Kidney epithelial cell (primary cell): ENCODE measurements at places on chromosomes 11 and 22.

- no peak for DNase-seq
Observed at GRCh38 chr22:43600265-43600664, 188.5 kb downstream of the MPPED1 start.

DNA sequence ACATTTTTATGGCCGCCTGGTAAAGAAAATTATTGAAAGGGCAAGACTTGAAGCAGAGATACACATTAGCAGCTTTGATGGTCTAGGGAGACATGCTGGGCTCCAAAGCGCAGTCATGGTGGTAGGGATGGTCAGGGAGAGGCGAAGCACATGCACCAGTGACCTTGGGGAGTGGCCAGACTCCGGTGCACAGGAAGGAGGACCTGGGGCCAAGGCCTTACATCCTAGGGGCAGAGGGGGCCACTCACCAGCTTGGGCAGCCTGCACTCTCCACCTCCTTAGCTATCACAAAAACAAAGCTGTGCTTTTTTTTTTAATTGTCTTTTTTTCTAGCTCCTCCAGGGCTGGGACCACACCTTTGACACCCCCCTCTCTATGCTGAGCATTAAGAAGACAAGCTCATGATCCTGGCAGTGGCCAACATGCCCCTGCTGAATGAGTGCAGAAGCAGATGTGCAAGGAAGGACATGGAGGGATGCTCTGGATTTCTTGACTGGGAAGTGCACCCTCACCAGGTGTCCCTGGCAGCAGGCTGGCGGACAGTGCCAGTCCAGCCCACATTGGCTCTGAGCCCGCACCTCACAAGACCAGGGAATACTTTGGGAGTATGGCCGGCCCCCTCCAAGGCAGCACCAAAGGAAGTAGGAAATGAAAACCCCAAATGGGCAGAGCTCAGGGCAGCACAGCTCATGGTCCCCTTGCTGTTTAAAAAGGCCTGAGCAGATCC, 619.9 kb downstream of the TBC1D22A start:
- DNase-seq: no peak

DNA sequence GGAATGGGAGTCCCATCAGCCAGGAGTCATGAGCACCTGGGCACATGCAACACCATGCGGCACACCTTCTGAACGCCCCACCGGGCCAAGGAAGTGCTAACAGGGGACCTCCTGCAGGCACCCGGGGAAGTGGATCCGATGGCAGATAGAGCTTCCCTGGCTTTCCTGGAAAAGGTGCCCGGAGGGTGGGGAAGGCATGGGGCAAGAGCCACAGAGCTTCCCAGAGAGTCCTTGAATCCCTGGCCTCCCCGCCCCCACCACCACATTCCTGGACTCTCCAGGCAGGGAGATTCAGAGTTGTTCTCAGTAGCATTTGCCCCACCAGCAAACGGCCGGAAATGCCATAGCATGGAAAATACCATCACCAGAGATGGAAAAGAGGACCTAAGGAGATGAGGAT, 8.3 kb downstream of the TRIM29 start:
- no peak for DNase-seq

GRCh38 chr11:61059260-61059752, 43.0 kb upstream of the CD5 start:
- no peak for DNase-seq

GRCh38 chr11:124612567-124613246, 1.5 kb downstream of the PANX3 start:
- DNase-seq: no peak

DNA sequence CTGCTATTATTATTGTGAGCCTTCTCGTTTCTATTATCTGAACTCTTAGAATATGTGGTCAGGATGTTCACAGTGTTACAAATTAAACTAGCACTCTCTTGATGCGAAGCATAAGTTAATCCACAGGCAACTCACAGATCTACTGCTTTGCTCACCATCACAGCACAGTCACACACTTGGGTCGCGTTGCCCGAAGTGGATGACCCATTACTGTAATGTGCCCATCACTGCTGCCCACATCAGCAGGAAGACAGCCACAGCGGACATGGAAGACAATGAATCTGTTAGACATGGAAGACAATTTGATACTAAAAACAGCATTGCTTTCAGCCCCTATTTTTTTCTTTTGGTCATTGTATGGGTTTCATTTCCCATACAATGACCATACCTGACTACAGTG, 216.4 kb upstream of the B3GAT1 start:
- no peak for DNase-seq

DNA sequence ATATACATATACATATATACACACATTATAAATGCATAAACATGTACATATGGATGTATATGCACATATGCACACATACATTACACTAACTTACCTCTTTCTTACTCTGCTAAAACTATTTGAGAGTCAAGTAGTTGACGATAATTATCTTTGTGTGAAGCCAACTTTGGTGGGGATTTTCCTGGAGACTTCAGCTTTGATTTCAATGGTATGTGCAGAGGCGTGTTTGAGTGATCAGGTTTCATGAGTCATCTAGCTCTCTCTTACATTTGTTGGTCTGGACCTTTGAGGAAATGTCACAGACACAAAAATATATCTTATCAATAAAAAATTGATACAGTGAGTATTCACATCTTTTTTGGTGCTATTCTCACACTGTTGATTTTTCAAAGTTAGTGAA, 769.1 kb upstream of the LUZP2 start:
- DNase-seq: peak; percentile 34

DNA sequence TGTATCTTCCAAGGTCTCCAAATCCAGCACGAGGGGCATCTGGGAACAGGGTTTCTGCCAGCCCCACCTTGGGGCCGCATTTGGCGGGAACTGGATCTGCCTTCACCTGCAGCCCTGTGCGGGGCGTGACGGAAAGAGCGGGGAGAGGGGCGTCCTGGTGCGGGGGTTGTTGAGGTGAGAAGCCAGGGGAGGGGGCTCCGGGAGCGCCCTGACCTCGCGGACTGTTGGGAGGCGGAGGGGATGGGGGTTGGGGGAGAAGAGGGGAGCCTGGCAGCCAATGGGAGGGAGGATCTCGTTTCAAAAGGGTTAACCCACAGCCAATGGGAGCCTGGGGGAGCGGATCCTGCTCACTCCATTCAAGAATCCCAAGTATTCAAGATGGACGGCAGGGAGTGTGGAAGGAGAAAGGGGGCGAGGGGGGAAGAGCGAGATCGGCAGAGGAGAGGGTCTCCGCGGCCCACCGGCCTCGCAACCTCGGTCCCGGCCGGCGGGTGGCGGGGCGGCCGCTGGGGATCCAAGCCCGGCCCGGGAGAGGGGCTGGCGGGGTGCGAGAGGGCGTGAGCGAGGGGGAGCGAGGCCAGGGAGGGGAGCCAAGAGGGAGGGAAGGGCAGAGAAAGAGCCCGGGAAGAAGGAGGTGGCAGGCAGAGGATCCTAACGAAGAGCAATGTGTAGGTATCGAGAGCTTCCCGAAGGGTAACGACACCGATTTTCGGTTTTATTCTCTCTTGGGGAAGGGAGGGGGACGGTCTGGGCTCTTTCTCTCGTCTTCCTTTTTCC, 11.5 kb downstream of the YPEL4 start:
- peak; percentile 57 for DNase-seq

DNA sequence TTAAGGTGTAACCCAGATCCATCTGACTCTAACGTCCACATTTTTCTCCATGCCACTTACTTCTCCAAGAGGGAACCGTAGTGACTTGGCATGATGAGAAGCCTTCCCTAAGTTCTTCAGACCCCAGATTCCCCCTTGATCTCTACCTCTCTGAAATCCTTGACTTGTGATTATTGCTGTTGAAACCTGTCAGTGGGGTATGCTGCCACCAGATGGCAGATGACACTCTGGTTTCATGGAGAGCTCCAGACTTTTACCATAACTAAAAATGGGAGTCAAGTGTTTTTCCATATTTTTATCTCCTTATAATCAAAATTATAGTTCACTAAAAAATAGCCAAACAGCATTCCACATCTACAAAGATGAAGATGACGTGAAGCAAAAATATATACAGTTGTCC, 504.2 kb downstream of the SOX6 start:
- no peak for DNase-seq

DNA sequence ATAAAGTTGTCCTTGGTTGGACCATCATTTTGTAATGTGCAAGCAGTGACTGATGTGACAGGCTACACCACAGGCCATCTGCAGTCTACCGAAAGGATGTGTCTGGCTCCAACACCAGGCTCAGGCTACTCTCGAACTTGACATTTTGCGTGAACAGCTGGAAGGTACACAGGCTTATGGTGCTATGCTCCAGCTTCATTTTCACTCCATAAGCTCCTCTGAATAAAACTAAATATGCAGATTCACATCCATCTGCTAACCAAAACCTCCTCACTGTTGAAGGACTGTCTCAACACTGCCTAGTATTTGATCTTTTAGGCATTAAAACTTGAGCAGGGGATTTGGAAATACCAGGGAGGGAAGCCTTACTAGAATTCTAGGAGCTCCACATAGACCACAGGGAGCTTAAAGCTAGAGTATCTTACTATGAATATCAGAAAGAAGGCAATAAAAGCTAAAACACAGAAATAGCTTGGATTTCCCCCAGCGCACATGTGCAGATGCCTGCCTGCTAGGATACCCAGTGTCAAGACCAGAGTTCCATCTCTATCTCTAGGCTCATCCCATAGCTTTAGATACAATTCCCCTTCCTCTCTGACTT, 383.9 kb upstream of the FAT3 start:
- no peak for DNase-seq

- DNase-seq: no peak
Observed at GRCh38 chr22:45335854-45336522, 26.3 kb downstream of the FAM118A start.

DNA sequence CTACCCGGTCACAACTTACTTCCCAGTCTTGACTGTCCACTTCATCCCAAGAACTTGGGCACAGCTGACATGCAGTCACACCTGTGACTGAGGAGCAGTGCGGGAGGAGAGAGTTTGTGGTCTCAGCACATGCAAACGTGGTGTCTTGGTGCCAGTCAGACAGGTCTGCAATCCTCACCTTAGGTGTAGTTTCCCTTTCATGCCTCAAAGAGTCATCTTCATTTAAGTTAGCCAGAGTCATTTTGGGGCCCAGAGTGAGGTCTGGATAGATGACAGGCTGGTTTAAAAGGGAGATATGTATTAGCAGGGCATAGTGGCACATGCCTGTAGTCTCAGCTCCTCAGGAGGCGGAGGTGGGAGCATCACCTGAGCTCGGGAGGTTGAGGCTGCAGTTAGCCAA, 108.5 kb upstream of the SORL1-AS1 start:
- no peak for DNase-seq

DNA sequence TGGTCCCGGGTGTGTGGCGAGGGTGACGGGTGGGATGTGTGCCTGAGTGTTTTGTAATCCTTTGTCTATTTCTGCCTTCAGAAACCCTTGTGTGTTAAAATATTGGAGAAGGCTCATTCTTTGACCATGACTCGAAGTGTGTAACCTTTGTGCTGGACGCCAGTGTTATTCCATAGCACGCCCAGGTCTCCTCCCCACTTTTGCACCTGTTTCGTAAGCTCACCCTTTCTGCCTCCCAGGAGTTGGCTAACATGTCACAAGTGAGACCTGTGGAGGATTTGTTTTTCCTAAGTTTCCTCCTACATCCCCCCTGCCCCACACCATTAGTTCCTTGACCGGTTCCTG, 382 bp downstream of the C11orf54 start:
- peak; percentile 62 for DNase-seq

DNA sequence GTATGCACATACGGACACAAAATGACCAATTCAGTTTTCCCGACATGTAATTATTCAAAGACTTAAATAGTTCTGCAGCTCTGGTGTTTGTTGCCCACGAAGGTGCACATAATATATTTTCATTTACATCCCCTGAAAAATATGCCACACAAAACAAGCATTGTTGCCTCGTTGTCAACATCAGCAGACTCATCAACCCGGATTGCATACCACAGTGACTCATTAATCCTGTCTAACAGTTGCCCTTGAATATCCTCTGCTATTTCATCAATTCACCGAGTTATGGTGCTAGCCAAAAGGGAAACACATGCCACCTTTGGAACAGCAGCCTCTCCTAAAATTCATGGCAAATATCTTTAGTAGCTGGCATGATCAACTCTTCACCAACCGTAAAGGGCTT, 582.2 kb downstream of the LRRC4C start:
- no peak for DNase-seq

GRCh38 chr11:46521961-46522681, 71.7 kb downstream of the AMBRA1 start:
- DNase-seq: no peak
